ENCODE measurements at places on chromosomes 11 and 22.
A peak's percentile ranks its signal among the peaks of the same experiment; 100 is the strongest.

GRCh38 chr11:50412832-50413231 is 380.2 kb downstream of the OR4C45 start:
- no peak for DNase-seq

- DNase-seq: no peak
Observed at GRCh38 chr11:68168694-68169093, 44.4 kb downstream of the KMT5B start.

GRCh38 chr11:61918938-61919704 is 1.8 kb upstream of the RAB3IL1 start:
- DNase-seq: no peak

- no peak for DNase-seq
Observed at GRCh38 chr22:30732426-30732825, 37.8 kb downstream of the OSBP2 start.

DNA sequence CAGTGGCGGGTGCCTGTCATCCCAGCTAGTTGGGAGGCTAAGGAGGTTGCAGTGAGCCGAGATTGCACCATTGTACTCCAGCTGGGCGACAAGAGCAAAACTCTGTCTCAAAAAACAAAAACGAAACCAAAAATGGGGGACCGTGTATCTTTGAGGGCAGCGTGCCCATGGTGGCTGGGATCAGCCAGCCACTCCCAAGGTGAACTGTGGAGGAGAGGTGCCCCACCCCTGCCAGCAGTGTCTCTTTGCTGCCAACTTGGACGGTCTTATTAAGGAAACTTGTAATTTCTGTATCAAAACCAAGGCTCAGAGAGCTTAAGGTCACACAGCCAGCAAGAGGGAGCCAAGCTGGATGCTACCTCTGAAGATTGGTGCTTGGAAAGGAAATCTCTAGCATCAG is 147.7 kb downstream of the CACNA1I start:
- DNase-seq: no peak

DNA sequence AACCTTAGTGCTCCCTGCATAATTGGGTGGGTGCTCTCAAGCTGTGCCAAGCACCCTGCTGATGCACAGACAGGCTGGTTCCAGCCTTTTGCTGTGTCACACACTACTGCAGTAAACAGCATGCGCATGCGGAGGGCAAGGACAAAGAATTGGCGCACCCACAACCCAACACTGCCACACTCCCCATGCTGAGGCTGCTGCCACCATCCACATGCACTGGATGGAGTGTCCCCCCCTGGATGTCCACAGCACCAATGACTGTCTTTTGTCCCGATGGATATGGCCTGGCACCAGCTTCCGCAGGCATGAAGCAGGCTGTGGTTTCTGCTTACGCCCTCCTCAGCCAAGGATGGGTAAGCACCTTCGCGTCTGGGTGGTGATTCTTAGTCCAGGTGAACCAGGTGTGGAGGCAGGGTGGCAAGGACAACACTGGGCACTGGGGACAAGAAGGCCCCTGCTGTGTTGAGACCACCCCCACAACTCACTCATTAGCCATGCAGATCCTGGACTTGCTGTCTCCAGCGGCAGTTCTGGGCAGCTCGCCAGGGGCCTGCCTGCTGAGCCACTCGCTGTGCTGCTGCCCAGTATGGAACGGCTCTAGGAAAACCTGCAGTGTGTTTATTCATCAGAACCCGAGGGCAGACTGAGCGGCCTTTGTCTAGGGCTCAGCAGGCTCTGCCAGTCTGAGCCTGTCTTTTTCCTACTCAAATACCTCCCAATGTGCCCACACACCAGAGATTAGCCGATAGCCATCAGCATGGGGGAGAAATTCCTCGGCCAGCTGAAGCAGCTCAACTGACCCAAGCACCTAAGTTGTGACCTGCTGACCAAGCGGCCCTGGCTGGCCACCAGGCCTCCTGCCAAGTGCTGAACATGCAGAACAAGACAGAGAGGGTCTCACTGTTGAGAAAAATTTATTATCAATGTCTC is 8.2 kb upstream of the NAP1L4 start:
- no peak for DNase-seq

GRCh38 chr11:134356656-134357544 is 25.1 kb downstream of the GLB1L2 start:
- no peak for DNase-seq

- DNase-seq: no peak
Observed at GRCh38 chr22:46087816-46088277, 62.5 kb upstream of the PPARA start.

DNA sequence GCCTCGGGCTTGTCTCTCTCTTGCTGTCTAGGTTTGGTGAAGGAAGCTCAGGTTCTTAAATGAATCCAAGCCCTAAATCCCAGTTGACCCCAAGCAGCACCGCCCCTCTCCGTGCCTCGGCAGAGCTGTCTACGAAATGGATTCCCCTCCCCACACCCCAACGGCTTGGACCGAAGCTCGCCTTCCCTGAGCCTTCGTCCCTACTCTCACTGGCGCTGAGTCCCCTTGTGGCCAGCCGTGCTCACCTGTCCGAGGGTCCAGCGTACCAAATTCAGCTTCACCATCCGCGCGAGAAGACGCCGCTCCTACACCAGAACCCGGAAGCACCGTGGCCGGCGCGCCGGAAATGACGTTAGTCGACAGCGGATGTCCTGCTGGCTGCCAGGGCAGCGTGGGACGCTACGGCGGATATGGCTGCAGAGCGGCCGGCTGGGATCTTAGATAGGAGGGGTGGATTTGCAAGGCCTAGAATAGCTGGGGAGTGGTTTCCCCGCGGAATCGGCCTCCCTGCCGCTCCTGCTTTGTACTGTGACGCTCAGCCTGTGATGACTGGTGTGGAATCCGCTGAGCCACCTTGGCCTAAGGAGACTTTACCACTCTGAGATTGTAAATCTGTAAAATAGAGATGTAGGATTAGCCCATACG is at the start of gene TFIP11:
Gene TFIP11, minus strand, starts transcription at position 325 of the 645 bp plus-strand sequence. CDS start 2,201 bp downstream, outside the sequence.
- DNase-seq: peak; percentile 85

GRCh38 chr11:35982061-35982460 is 38.2 kb downstream of the LDLRAD3 start:
- no peak for DNase-seq

- DNase-seq: no peak
Observed at GRCh38 chr22:25760848-25761595, 19.0 kb downstream of the MYO18B start.

DNA sequence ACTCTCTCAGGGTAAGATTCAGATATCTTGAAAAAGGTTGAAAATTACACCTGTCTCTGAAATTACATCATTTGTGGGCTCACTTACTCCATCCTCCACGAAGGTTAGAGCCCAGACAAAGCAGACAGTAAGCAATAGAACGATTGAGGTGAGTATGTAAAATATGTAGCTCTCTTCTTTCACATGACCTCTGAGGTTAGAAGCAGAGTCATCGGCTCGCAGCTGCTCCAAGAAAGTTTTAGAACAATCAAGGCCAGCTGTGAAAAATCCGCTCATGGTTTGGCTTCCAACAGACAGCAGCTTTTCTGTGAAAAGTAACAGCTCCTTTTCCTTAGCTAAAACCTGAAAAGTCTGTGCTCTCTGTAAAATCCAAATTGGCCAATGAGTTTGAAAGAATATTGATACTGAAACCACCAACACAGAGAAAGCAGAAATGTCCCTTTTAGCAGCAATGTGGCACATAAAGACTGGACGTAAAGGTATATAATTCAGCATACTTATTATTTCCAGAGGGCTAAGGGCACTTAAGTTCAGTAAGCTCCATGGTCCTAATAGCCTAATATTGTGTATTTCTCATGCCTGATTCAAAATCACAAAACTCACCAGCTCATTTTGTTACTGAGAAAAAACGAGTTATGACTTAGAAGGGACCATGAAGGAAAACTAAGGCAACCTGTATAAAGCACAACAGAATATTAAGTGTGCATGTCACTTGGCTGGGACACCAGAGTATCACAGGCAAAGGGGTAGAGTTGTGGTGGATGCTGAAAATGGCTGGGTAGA is 78.2 kb downstream of the FAM76B start:
- no peak for DNase-seq

- no peak for DNase-seq
Observed at GRCh38 chr22:40419718-40420117, 49.3 kb downstream of the SGSM3 start.

GRCh38 chr11:87203907-87204602 is 166.3 kb downstream of the TMEM135 start:
- no peak for DNase-seq

DNA sequence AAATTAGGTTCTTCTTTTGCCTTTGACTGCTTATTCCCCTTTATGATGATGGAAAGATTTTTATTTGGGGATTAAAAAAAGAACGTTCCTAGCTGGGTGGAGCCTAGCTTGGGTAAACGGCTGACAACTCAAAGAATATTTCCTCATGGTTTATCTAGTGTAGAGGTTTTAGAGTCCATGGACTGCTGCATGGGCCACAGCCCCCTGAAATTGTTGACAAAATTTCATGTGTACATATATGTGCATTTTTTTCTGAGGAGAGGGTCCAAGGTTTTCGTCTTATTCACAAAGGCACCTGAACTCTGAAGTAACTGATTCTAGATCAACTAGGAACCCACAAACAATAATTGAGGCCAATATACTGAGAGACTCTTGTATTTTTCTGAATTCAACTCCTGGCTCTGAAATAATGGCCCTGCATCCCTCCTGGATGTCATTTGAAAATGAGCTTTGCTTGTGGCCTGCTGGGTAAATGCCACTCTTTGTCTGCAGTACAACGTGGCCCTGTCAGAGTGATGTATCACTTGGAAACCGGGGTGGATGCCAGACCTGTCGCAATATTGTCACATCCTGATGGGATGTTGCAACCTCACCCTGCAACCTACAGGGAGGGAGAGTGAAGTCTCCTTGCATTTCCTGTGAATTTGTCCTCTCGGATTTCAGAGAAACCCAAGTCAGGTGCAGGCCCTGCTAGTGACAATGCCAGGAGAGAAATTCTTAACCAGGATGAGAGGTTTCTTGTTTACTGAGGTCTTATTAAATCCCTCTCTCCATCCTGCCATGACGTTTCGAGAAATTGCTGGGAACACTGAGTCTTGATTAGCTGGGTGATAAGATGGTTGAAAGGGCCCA is 33.8 kb downstream of the EHF start:
- DNase-seq: no peak

GRCh38 chr22:38109371-38110001 is 998 bp downstream of the BAIAP2L2 start:
- DNase-seq: no peak

GRCh38 chr11:27433742-27434141 is 38.8 kb downstream of the LGR4 start:
- no peak for DNase-seq

DNA sequence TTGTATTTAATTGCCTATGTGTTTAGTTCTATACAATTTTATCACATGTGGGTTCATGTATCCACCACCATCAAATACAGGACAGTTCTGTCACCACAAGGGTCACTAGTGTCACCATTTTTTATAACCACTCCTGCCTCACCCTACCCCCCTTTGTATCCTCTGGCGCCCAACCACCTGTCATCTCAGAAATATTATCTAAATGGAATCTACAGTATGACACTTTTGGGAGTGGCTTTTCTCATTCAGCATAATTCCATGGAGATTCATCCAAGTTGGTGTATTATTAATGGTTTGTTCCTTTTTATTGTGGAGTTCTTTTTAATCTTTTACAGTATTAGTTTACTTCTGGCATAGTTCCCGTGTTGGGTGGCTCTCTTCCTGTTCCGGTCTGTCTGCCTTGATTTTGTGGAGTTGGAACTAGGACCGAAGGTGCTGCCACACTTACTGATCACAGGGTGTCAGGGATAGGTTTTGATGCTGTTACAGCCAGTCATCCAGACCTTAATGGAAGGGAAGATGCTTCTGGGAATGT is 58.5 kb downstream of the TNRC6B start:
- no peak for DNase-seq

- peak; percentile 47 for DNase-seq
Observed at GRCh38 chr11:14645015-14645912, 1.7 kb downstream of the PDE3B start.

DNA sequence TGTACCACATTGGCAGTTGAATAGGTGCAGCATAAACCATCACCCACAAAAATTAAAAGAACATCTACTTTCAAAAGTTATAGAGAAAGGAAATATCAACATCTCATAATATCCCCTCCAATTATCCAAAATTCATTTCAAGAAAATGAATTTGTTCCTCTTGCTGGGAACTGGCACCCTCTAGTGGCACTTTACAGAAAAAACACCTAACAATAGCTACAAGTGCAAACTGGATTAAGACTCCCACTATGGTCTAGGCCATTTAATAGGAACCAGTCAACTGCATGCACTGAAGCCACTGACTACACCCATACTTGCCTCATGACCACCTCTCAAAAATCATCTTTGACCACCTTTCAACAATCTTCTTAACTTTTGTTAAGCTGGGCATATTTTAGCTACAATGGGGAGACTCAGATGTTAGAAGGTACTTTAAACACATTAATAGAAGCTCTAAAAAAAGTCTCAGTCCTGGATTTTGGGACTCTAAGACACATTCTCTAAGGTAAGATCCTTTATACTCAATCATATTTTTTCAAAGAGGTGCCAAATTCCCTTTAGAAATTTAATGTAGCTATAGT is 17.3 kb downstream of the TRAF6 start:
- DNase-seq: peak; percentile 53

DNA sequence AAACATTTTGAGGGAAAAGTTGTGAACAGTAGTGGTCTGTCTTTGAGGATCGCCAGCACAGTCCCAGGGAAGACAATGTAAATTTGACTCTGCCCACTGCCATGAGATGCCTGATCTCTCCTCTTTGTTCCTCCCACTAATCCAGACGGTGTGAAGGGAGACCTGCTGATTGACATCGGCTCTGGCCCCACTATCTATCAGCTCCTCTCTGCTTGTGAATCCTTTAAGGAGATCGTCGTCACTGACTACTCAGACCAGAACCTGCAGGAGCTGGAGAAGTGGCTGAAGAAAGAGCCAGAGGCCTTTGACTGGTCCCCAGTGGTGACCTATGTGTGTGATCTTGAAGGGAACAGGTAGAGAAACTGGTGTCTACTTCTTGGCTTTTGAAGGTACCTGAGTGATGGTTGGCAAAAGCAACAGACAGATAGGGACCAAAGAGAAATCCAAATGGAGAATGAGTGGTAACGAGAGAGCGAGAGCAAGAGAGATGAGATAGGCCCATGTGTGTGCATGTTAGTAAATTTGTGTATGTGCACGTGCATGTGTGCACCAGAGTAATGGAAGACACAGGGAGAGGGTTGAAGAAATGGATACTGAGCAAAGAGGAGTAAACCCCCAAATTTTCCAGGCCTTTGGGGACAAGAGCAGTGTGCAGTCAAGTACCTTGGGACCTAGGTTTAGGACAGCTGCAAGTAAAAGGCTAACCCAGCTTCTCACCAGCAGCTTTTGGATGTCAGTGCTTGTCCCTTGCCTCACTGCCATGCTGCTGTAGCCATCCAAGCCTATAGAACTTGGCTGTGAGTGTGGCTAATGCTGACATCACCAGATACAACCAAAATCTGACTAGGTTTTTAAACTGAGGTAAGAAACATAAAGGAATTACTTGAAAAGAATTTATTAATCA is 1.9 kb downstream of the NNMT start:
- DNase-seq: no peak

DNA sequence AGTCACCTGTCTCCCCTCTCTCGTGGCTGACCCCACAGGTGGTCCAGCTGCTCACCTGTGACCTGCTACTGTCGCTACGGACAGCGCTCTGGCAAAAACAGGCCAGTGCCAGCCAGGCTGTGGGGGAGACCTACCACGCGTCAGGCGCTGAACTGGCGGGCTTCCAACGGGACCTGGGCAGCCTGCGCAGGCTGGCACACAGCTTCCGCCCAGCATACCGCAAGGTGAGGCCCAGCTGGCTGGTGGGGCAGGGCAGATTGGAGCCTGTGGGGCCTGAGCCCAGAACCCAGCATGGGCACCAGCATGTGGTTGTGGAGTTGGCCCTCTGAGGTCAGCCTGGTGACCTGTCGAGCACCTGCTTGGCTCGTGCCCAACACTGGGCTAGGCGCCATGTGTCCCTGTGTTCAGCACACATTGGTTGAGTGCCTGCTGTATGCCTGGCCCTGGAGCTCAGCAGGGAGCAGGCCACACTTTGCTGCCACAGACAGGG is 11.9 kb downstream of the SHISA8 start:
- no peak for DNase-seq

Measured in CD4-positive, alpha-beta T cell treated with Interleukin-6 at 100 ng/mL for 8 hours (primary cell).